ENCODE measurements at places on chromosomes 3 and 15.
A peak's percentile ranks its signal among the peaks of the same experiment; 100 is the strongest.

GRCh38 chr3:136908297-136908696, 46.3 kb downstream of the NCK1 start:
- DNase-seq: no peak

- DNase-seq: no peak
Measured at GRCh38 chr3:66761093-66761780, 236.9 kb upstream of the KBTBD8 start.

- no peak for DNase-seq
Measured at GRCh38 chr15:65404186-65404872, 18.4 kb downstream of the IGDCC4 start.

DNA sequence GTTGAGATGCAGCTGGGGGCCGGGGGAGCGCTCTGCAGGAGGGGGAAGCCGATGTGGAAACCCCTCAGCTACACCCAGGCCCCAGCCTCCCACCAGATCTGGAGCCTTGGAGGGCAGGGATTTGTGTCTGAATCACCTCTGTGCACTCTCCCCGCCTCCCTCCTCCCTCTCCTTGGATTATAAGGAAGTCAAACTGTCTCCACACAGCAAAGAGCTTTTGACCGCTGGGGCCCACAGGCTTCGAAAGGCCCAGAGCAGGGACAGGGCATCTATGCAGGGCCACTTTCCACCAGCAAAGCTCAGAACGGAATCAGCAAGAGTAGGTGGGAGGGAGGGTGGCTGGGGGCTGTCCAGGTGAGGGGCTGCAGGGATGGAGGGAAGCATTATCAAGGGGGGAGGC, 68.9 kb downstream of the IQSEC1 start:
- DNase-seq: no peak

DNA sequence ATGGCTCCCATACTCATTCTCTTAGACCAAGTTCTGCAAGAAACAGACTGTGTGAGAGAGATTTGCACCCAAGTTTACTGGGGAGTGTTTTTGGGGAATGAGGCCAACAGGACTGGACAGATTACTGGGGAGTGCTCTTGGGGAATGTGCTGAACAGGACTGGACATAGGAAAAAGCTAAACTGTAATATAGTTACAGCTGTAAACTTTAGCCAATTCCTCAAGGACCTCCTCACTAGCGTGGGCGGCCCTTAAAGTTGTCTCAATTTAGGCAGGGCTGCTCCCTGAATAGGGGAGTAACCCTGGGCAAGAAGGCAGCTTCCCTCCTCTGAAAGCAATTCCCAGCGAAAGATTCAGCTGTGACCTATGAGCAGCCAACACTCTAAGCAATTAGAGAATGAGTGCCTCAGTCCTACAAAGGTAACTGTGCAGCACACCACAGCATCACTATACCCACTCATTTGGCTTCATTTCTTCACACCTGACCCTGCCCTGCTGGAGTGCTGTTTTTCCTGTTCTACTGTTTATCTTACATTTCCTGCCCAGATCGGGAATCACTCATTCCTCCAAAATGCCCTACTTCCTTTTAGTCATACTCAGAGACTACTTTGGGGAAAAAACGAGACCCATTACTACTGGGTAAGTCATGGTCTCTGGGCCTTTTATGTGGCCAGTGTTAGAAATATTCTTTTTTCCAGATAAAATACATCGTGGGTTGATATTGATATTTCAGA, 41.3 kb upstream of the TRIM42 start:
- no peak for DNase-seq

- DNase-seq: no peak
Measured at GRCh38 chr15:61057376-61057775, 171.7 kb downstream of the RORA start.

DNA sequence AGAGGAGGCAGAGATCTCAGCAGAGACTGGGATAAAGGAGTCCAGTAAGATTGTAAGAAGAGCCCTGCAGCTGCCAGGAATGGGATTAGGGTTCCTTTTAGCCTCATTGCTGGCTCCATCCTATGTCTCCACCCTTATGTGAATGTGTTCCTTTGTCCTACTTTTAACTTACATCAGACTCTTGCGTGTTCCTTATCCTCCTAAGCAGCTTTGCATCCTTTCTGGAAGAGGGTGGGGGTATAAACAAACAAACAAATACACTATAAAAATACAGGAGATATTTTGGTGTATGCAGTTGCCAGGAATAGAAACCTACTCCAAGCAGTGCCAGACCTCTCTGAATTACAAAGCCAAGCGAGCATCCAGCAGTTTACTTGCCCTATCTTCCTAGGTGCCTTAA, 194.7 kb downstream of the ADAMTS9 start:
- no peak for DNase-seq

DNA sequence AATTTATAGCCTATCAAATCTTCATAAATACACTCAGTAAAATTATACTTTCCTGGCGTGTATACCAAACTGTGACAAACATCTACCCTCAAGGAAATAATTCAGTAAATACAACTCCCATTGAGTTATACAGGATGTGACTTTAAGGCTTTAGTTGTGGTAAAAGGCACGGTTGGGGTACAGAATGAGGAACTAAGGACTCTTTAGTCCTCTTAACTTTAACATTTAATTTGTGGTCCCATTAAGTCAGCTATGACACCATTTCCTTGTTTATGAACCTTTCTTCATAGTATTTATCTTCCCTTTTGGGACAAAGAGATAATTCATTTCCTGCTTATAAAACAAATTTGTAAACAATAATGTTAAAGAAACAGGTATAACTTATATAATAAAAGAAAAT, 30.2 kb downstream of the IFT80 start:
- DNase-seq: no peak

DNA sequence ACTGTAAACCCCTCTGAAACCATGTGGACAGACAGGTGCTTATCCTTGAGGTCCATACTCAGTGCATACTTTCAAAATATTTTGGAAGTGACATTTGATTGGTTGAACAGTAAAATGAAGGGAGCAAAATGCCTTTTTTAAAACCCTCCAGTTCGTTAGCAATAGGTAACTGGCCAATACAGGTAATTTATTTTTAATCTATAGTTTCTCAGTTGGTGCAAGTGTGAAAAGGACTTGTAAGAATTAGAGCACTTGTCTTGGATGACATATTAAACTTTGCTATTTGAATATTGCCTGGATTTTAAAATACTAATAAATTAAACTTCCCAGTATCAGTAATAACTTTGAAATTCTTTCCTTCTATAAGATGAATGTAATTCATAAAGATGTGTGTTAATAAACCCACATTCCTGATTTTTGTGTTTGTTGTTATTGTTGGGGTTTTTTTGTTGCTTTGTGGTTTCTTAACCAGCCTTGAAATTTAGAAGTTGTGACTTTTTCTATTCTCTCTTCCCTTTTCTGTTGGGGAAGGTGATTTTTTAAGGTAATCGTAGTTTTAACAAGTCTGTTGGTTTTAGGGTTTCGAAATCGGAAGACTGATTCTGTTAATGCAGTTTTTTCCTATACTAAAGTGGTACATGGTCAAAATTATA, 90.0 kb downstream of the STT3B start:
- DNase-seq: no peak

- no peak for DNase-seq
Measured at GRCh38 chr3:153379516-153379915, 217.5 kb downstream of the RAP2B start.

DNA sequence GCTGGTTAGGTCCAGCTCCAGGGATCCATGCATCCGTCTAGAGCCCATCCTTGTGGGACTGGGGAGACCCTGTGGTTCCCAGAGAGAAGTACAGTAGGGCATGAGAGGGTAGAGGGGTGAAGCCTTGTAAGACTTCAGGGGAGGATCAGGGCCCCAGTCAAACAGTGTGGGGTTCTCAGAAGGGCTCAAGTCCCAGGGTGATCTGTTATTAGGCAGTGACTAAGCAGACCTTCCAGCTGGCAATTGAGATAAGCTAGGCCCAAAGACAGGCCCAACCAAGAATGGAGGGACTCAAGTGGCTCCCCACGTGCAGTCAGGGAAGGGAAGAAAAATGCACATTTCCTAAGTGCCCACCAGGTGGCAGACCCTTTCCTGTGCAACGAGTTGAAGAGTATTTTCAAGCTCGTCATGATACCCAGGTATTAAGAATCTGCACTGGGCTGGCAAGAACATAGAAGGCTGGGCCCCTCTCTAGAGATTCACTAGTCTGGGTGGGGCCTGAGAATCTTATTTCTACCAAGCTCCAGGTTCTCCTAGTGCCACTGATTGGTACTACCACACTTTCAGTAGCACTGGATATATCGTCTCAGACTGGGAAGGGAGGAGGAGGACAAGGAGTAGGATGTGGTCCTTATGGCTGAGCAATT, 240.8 kb downstream of the NR1D2 start:
- DNase-seq: no peak

GRCh38 chr15:69319384-69320375, 21.0 kb downstream of the PAQR5 start:
- DNase-seq: no peak

GRCh38 chr3:142281474-142281873, 56.1 kb upstream of the GK5 start:
- no peak for DNase-seq

- no peak for DNase-seq
Measured at GRCh38 chr15:86773736-86774135, 694.1 kb downstream of the AGBL1 start.

DNA sequence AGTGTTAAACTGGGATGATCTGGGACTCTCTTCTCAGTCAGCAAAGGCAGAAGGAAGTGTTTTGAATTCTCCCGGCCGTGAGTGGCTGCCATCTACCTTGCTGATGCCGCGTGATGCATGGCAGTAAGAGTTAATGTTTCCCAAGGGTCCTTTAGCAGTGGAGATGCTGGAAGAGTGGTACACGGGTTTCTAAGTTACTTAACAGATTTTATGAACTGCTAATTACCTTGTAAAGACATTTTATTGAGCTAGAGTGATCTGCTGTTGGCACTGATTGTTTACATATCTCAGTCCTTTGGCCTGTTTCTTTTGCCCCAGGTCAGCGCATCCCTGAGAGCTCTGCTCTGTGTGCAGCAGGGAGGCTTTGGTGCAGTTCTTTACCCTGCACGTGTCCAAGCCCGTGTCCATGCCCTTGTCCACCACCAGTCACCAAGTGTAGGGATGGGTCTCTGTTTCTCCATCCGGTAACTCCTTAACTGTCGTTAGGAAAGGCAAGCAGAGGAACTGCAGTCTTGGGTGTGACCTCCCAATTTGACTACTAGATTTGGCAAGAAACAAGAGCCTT, 172.3 kb downstream of the SLCO3A1 start:
- DNase-seq: no peak

- DNase-seq: no peak
Measured at GRCh38 chr15:77818484-77819047, 185.9 kb upstream of the LINGO1 start.

- no peak for DNase-seq
Measured at GRCh38 chr3:170589113-170589512, 3.2 kb upstream of the SLC7A14 start.

DNA sequence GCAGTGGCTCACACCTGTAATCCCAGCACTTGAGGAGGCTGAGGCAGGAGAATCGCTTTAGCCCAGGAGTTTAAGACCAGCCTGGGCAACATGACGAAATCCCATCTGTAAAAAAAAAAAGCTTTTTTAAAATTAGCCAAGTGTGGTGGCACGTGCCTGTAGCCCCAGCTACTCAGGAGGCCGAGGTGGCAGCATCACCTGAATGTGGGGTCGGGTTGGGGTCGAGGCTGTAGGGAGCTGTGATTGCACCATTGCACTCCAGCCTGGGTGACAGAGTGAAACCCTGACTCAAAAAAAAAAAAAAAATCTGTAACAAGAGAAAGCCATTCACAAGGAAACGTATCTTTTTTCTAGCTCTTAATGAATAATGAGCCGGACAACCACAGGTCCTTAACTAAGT, 74.7 kb upstream of the DLG1 start:
- no peak for DNase-seq

DNA sequence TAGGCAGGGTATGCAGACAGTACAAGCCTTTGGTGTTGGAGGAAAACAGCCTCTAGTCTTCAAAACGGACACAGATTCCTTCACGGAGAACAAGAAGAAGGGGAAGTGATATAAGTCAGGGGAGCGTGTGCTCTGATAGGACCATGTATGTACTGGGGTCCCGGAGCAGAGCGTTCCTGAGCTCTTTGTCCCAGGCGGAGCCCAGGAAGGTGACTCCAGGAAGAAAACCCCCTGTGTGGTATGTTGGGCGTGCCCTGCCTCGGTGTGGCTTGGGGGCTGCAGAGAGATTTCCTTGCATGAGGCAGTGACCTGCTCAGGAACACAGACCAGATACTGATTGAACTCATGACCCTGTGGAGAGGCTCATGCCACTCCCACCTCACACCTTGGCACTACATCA, 21.7 kb downstream of the MELTF start:
- DNase-seq: no peak

GRCh38 chr15:82900511-82901060, 51.9 kb downstream of the HOMER2 start:
- no peak for DNase-seq

GRCh38 chr3:190562866-190563510, 49.1 kb downstream of the IL1RAP start:
- no peak for DNase-seq

DNA sequence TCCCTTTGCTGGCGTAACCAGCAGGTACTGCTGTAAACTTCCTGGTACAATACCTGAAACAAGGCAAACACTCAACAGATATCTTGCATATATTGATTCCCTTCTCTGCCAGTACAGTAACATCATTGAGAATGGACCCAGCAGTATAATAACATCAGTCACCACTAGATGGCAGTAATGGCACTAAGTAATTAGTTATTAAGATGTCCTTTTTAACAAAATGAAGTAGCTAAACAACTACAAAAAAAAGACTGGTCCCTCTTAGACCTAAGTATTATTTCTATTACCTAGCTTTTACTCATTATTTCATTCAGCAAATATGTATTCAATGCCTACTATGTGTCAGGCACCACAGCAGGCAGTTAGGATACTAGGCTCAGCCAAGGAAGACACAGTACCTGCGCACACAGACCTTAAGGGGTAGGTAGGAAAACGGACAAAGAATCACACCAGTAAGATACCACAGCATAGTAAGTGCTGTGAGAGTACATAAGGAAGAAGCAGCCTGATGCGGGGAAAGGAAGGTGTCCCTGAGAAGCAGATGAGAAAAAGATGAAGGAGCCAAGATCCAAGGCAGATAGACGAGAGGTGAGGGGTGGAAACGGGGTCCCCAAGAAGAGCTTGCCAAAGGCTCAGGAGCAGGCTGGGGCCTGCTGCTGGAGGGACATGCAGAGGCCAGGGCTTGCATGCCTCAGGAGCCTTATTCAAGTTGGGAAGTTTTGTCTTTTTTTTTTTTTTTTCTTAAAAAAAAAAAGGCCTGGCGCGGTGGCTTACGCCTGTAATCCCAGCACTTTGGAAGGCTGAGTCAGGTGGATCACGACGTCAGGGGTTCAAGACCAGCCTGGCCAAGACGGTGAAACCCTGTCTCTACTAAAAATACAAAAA, 102.7 kb upstream of the CHD2 start:
- peak; percentile 87 for DNase-seq

DNA sequence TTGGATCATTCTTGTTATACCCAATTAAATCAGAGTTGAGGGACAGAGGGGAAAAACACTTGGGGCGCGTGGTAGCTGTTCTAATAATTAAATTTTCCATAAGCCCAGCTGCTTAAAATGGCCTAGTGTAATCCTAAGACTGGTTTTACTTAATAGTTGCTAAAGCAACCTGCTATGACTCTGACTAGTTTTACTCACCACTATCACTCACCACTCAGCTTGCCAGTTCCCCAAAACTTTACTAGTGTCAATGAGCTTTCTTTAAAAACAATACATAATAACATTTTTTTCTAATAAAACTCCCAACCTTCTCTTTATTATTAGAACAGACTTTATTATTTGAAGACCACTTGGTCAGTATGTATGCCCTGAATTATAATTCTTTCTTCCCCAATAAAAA, 49.6 kb downstream of the ECT2 start:
- no peak for DNase-seq

GRCh38 chr3:33237439-33237838, 18.8 kb upstream of the SUSD5 start:
- DNase-seq: no peak

Measured in CD4-positive, alpha-beta T cell treated with Interferon alpha-2 for 1 hour (primary cell).